Caudate nucleus (tissue), 63 donors: ENCODE measurements at places on chromosomes 6 and 20.

DNA sequence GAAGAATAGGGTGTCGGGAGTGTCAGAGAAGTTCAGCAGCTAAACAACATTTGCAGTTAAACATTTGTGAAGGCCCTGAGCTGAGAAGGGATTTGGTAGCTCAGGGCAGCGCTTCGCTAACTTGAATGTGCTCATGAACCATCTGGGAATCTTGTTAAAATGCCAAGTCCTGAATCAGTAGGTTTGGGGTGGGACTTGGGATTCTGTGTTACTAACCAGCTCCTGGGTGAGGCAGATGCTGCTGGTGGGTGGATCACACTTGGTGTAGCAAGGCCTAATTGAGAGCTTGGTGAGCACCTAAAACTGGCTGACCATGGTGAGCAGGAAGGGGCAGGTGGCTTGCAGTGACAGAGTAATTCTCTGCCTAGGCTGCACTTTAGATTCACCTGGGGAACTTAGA is 5.9 kb downstream of the PTPRA start:
- no peak for DNase-seq

DNA sequence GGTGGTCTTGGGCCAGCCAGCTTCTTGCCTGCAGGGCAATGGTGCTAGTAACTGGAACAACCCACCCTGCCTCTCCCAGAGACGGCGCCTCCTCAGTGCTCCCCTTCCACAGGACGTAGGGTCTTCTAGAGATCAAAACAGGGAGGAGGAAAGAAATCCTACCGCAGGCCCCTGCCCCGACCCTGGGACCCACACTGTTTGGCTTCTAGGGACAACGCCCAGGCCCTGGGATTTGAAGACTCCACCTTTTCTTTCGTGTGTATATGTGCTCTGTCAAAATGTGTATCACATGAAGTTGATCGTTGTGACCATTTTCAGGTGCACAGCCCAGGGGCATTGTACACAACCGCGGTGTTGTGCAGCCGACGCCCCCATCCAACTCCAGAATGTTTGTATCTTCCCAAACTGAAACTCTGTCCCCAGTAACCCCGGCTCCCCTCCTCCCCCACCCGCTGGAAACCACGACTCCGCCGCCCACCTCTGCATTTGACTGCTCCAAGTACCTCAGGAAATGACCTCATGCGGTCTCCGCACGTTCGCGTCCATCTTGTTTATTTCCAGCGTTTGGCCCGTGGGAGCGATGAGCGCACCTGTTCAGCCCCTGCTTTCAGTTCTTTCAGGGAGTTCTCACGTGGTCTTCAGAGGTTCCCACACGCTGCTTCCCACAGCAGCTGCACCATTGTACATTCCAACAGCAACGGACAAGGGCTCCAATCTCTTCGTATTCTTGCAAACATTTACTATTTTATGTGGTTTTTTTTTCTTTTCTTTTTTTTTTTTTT is 3.4 kb upstream of the BHLHE23 start:
- DNase-seq = no peak

DNA sequence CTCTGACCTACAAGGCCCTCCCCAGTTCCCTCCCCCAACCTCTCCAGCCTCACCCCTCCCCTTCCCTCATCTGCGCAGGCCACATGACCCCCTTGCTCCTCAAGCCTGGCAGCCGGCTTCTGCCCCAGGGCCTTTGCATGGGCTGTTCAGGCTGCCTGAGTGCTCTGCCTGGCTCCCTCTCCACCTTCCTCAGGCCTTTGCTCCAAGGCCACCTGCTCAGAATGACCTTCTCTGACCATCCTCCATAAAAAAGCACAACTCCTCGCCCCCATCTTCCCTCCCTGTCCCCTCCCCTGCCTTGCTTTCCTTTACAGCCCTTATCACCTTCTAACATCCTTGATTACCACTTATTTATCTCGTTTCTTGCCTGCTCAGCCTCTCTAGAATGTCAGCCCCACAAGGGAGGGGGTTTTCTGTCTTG is 38.7 kb downstream of the SPDEF start:
- no peak for DNase-seq

DNA sequence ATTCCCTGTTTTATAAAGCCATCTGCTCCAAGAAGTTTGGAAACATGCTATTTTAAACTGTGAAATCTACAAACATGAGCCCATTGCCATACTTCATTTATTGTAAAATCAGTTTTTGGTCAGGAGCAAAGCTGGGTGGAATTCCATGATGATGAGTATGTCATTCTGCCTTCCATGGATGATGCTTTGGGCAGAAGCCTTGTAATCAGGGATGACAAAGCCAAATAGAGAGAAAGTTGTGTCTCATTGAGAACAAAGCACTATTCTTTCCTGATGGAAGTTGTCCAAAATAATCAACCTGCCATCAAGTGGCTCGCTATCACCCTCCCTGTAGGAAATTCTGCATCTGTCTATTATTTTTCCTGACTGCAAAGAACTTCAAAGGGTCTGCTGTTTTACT is 313.0 kb upstream of the DEFB112 start:
- no peak for DNase-seq

DNA sequence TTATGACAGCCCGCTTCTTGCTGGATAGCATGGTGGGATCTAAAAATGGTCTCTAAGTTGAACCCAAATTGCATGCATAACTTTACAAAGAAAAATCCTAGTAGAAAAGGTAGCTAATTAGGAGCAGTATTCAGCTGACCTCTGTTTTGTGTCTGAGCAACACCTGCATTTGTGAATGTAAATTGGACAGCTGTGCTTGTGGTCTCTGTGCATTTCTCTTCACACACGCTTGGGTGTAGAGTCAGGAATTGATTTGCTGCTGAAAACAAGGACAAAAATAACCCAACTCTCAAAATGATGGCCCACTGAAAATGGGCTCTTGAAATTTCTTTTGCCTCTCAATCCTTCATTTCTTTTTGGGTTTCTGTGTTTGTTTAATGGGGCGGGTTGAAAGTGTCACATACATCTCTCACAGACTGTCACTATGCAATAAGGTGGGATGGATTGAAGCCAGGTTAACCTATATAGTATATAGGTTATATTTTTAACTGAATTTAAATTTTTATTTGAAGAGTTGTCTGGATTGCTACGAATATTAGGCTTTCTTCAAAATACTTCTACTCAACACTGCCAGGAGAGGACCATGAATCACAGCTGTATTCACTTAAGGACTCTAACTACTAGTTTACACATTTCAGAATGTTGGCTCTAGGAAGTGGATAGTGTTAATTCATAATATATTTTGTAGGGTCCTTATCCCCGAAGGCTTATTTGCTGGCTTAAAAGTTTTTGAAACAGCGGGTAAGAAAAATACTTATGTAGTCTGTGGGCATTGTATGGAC is 46.5 kb downstream of the SOBP start:
- DNase-seq = no peak

DNA sequence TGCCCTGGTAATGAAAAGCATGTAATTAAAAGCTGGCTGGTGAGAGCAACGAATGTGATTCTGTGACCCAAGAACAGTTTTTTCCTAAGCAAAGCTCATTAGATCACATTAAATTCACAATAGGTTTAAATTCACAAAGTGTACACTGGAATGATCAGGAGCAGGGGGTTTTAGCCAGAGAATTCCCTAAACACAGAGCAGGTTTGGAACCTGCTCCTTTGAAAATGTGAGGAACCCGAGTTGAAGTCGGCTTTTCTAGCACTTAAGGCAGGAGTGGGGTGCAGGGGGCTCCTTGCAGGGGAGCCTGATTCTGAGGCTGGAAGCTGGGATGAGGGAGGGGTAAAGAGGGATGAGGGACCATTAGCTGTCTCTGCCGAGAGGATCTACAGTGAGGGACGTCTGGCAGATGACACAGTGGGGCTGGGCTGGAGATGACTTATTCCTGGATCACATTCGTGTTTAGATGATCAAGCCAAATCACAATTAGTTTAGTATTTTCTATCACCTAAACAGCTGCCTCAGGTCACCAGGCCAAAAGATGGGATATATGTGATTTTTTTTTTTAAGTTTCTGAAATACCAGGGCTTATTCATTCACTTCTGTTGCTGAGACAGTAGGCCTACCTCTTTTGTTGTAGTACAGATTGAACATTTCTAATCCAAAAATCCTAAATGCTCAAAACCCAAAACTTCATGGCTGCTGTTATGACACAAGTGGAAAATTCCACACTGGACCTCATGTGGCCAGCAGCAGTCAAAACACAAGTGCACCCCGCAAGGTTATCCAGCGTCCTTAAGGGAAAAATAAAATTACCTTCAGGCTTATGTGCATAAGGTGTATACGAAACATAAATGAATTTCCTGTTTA is 93.1 kb upstream of the HIVEP1 start:
- no peak for DNase-seq

- DNase-seq = no peak
Measured at GRCh38 chr6:137218473-137218916, 690 bp downstream of the IFNGR1 start.

DNA sequence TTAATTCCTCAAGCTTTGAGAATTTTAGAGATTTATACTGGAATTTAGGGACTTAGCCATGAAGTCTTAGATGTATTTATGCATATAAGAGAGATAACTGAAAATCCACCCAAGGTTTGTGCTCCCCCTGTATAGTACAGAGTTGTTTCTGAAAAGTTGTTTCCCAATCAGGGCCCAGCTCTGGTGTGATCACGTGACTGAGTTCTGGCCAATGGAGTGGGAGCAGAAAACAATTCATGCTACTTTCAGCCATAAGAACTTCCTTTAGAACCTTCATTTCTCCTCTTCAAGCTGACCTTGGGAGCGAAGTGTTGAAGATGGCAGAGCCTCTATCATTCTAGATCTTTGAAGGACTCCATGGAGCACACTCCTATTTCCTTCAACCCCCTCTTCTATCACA is 151.0 kb downstream of the RCAN2 start:
- DNase-seq = no peak

GRCh38 chr6:16925461-16925860 is 164.2 kb upstream of the ATXN1 start:
- no peak for DNase-seq

DNA sequence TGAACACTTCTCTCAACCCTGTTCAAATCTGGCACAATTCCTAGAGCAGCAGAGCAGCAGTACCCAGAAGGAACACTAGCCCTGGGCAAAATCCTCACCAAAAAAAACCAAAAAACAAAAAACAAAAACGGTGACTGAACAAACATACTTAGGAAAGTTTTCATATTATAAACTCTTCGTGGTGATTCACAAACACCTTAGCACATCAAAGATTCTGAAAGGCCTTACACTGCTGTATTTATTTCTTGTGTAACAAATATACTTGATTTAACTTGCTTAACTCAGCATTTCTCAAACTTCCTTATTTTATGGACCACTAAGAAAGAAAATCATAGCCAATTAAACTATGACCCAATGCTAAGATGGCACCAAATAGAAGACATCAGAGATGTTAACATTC is 57.8 kb upstream of the RREB1 start:
- DNase-seq = no peak

- DNase-seq = no peak
Measured at GRCh38 chr6:167476844-167477595, 152.1 kb downstream of the TTLL2 start.

GRCh38 chr6:27838945-27839625 is 73.1 kb downstream of the OR2B2 start:
- no peak for DNase-seq

- no peak for DNase-seq
Measured at GRCh38 chr6:16301511-16301910, 63.1 kb downstream of the GMPR start.

DNA sequence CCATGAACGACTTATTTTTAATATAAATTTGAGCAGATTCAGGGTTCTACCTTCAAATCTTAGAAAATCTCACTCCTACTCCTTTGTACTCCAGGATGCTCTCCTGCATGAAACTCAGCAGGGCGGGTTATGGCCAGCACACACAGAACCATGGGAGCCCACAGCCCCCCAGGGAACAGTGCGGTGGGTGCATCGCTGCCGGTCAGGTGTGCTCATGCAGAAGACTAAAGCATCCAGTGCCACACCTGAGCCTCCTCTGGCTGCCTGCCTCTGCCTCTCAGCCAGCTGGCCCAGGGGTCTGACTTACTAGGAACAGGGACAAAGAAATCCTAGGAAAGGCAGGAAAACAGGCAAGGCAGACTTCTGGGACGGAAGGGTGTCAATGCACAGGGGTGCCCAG is 31.8 kb downstream of the EZR start:
- DNase-seq = no peak

DNA sequence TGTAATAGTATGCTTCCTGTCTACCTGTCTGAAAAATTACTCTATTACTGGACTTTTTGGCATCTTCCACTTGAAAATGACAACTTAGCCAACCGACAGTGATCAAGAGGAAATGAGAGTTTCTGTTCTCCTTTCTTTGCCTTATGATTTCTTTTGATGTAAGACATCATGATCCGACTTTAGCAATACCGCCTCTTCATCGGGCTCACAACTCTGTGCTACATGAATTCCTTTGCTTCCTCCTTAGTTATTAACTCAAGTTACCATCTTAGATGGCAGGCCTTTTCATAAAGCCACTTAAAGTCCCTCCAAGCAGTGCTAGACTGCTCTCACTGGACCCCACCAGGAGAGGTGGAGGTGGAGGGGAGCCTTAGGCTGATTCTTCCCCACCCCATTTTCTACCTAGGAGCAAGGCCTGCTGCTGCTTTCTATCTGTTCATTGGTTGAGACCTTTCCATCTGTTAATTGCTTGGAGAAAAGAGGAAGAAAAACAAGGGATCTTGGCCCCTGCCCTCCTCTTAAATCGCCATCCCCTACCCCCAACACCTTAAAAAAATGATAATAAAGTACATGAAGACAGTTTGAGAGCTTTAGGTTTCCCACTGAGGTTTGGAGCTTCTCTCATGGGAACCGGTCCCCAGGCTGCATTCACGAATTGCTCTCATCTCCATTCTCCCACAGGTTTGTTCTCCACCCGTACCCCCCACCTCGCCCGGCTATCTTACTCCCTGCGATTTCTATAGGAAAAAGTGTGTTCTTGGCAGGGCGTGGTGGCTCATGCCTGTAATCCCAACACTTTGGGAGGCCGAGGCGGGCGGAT is 21.6 kb upstream of the MCM3 start:
- no peak for DNase-seq

DNA sequence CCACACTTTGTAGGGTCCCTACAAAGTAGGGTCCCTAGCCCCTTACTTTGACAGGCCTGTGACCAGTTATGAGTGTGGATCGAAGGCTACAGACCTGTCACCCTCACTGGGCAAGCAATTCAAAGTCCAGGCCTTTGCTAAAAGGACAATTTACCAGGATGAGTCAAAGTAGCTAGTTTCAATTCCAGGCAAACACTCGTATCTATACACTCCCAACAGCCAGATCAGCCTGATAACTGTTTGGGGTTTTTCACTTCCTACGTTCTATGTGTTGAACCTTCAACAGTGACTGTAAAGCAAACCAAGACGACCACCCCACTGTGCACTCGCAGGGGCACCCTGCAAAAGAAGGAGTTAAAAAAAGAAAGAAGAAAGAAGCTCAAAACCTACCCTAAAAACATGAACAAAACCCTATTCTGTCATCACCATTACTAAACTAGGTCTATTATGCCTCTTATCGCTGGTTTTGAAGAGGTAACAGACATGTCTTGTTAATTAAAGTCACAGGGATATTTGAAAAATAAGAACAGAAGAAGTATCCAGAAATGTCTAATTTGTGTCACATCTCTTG is 3.2 kb downstream of the GFOD1 start:
- DNase-seq = no peak

- no peak for DNase-seq
Measured at GRCh38 chr6:1070085-1070521, 241.8 kb upstream of the FOXQ1 start.

- DNase-seq = no peak
Measured at GRCh38 chr6:138336221-138336620, 41.5 kb upstream of the SMIM28 start.

- DNase-seq = no peak
Measured at GRCh38 chr6:23414051-23414445, 712.0 kb upstream of the NRSN1 start.

GRCh38 chr6:119541132-119541905 is 191.8 kb upstream of the MAN1A1 start:
- DNase-seq = no peak
